ENCODE measurements at places on chromosomes 7 and 10.
A peak's percentile ranks its signal among the peaks of the same experiment; 100 is the strongest.

- no peak for DNase-seq
These were observed 96.0 kb downstream of the MTERF1 start for GRCh38 chr7:91784469-91784868.

GRCh38 chr10:111598433-111599059 lies 521.7 kb downstream of the ADRA2A start:
- peak; percentile 33 for DNase-seq

- DNase-seq = no peak
These were observed 280.2 kb upstream of the HGF start for GRCh38 chr7:82049891-82050533.

GRCh38 chr10:27344568-27345454 lies 104.2 kb upstream of the ACBD5 start:
- DNase-seq = no peak

DNA sequence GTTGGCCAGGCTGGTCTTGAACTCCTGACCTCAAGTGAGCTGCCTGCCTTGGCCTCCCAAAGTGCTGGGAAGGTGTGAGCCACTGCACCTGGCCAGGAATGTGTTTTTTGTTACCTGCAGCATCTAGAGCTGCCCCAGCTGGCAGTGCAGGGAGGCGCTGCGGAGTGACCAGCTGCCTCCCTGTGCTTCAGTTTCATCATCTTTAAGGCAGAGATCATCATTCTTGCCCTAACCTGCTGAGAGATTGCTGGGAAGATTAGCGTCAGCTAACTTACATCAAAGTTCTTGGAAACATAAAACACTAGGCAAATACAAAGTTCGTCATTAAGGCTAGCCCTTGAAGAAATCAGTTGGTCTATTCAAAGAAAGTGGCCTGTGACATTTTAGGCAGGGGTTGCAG lies 2.3 kb downstream of the ZNF282 start:
- DNase-seq = no peak

DNA sequence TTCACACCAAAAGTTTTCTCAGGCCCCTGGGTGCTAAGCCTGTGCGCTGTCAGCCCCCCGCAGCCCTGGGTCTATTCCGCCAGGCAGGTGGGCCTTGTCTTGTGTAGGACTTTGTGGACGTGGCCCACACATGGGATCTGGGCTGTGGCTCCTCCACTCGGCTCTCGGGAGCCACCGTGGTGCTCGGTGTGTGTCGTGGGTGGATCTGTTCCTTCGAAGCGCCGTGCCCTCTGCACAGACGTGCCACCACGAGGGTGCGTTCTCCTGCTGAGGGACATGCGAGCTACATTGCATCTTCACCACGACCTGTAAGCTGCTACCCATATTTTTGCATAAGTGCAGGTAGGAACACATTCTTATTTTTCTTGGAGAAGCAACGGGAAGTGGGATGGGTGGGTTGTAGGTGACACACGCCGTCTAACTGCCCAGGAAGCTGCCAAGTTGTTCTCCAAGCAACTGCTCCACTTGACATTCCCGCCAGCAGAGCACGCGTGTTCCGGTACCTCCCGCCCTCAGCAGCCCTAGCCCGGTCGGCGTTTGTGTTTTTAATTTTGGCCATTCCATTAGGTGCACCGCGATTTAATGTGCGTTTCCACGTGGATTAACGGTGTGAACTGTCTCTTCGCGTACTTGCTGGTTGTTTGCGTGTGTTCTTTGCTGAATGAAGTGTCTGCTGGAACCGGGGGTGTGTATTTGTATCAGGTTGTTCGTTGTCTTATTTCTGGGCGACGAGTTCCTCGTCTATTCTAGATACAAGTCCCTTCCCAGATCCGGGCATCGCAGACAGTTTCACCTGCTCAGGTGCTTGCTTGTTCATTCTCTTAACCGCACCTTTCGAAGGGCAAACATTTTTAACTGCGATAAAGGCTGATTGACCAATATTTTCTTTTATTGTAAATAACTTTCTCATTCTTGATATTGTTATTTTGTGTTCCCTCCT lies 47.4 kb upstream of the CFAP46 start:
- DNase-seq = no peak

GRCh38 chr7:5041047-5041446 lies 4.6 kb upstream of the RBAK start:
- DNase-seq = no peak

DNA sequence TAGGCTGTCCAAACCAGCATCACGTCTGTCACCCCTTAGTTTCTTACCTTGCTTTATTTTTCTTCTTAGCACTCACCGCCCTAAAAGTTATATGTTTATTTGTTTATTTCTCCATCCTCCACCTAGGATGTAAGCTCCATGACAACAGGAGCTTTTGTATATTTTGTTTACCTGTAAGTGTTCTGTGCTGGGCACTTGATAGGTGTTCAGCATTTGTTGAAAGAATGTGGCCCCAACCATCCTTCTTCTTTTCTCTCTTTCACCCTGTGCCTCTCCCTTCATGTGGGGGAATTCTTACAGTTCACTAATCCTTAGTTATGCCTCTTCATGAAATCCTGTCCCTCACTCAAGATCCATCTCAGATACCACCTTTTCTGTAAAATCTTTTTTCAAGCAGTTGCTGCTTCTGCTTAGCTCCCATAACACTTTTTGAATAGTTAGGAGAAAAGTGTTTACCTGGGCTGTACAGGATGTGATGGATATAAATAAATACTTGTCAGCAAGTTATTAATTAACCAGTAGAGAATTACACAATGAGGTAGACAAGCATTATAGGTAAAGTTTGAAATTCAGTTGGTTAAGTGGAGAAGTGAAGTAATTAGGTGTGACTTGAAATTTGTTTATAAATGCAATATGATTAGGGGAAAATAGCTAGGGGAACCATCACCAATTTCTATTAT lies 9.7 kb downstream of the AHR start:
- no peak for DNase-seq

- peak; percentile 32 for DNase-seq
These were observed 26.9 kb downstream of the ASAH2 start for GRCh38 chr10:50224330-50224952.

GRCh38 chr7:67825356-67825755 lies 828.7 kb downstream of the TYW1 start:
- no peak for DNase-seq

- DNase-seq = no peak
These were observed 7.9 kb downstream of the LAT2 start for GRCh38 chr7:74217455-74218342.

DNA sequence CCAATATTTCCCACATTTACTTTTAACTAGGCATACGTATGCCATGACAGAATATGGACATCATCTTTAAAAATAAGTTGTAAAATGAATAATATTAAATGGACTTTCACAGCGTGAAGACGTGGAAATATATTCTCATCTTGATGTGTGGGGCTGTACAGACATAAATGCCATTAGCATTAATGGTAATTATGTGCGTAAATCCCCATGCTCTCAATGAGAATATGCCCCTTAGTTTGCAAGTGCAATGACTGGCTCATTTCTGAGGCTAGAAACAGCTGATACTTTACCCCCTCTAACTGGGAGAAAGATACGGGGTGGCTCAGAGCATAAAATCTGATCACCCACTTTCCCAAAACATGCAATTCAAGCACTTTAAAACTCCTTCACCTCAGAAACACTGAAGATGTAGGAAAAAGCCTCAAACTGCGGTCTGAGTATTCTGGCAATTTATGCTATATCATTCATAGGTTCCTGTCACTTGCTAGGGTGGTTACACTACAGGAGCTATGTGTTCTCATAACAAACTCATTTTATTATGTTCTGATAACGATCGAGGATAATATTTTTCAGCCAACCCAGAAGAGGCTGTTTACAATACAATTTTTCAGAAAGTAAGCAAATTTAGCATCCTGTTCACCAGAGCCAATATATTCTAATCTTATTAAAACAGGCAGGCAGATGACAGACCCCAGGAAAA lies 211.8 kb downstream of the SKAP2 start:
- no peak for DNase-seq

GRCh38 chr10:12501324-12501723 lies 152.0 kb downstream of the CAMK1D start:
- no peak for DNase-seq

DNA sequence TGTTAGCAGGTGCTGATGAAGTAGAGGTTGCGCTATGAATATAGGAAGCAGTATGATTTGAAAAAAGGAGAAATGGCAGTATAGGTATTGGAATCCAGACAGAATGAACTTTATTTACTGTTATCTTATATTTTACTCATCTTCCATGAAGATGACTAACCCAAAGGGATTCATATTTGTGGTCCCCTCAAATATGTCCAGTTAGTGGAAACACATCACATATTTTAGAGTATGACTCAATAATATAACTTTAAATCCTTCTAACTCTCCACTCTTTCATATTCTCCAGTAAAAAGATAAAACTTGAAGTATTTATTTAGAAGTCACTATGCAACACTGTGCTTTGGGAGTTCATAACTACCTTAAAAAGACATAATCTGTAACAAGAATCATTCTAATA lies 286.5 kb upstream of the LRRTM3 start:
- no peak for DNase-seq

DNA sequence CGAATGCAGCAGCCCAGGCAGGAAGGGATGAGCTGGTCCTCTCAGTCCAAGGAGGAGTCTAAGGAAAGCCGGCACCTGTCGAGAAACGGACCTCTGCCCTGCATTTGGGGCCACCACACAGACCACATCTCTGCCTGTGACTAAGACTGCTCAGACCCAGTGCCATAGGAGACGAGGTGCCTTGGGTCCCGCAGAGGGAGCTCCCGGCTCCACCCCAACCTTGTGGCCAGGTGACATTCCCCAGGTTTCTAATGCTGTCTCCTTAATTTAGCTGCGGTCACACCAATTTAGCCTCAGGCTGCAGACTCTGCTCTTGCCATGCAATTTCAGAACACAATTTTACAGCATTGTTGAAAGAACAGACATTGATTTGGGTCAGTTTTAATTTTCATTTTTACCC lies 22.8 kb upstream of the CRHR2 start:
- no peak for DNase-seq

GRCh38 chr10:62690703-62691102 lies 113.8 kb upstream of the ADO start:
- DNase-seq = no peak

DNA sequence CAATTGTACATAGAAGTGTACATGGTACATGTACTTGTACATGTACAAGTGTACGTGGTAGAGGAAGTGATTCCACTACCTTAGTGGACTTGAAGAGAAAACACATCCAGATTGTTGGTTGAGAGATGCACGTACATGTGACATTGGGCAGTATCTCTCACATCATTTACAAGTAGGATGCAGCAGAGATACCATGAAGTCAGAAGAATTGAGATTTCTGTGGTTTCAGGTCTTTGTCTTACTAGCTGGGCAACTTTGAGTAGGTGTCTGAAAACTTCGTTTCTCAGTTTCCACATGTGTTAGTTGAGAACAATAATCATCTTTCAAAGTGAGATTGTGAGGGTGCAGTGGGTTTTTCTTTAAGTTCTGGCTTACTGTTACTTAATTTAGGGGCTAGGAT lies 21.5 kb downstream of the CLDN12 start:
- DNase-seq = no peak

- DNase-seq = no peak
These were observed 6.6 kb downstream of the DCLRE1C start for GRCh38 chr10:14947268-14947667.

DNA sequence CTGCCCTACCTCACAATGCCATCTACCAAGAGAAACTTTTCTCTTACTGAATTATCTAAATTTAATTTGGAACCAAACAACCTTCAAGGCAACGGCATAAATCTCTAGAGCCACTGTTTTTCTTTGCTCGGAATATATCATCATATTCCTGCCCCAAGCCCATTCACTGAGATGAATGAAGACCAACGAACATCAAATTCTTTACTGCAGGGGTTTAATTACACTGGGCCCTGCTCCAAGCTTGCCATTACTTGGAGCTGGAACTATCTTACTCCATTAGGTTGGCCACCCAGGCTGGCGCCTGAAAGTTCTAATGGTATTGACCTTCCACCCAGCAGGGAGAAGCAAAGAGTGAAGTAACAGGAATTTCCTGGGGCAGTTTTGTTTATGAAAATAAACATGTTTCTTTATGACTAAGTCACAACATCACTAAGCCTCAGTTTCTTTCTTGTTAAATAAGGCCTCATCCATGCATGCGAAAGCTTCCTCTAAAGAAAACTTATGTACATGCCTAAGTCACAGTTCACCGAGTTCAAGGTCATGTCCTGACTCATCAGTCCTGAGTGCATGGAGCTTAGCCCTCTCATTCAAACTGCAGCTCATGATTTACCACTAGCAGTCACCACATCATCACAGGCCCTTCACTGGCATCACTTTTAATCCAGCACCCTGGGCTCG lies 42.1 kb upstream of the ANAPC16 start:
- no peak for DNase-seq

GRCh38 chr7:75638594-75639070 lies 100.1 kb downstream of the HIP1 start:
- DNase-seq = no peak

DNA sequence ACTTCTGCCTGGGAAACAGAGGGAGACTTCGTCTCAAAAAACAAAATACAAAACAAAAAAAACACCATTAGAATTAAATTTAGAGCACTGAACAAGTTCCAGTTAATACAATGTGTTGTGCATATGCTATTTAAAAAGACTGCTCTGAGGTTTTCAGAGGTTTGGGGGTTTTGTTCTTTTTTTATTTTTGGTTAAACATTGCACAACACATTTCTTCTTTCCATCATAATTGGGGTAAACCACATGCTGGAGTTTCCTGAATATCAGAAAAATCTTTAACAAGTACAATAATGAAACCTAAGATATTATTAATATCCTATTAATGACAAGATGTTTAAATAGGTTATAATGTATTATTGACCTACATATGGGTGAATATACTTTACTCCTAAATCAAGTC lies 26.3 kb downstream of the IGF2BP3 start:
- DNase-seq = no peak

DNA sequence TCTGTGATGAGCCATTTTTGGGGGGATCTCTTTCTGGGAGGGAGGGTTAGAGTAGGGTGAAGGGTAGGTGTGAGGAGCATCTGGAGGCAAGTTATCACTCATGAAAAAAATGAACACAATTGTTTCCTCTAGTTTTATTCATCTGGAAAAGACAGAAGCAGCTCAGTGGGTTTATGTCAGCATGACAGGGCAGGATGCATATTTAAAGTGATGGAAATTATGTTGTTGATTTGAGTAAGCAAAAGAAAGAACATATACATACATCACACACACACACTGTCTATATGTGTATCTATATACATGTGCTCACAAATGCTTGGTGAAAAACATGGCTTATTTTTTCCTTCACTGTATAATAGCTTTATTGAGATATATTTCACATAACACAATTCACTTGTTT lies 114.2 kb downstream of the ADCY1 start:
- no peak for DNase-seq
